ENCODE measurements at places on chromosomes 3 and 15.

- DNase-seq, result no peak
Measured at GRCh38 chr15:70156671-70157271, 59.1 kb upstream of the TLE3 start.

DNA sequence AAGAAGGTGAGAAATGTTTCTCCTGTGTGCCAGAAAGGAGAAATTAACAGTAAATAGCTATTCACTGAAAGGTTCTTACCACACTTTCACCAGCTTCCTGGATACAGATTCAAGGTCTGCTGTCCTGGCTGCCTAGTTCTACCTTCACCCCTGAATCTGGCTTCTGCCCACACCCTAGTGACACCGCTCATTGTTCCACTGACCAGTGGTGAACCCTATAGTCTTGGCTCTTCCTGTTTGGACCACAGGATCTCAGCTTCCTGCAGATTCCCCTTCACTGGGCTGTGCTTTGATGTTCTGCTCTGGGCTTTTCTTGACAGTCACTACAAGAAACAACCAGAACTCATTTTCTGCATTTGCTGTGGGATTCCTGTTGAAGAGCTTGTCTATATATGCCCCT is 250.0 kb downstream of the XXYLT1 start:
- DNase-seq, result no peak

GRCh38 chr15:63502843-63503738 is 1.3 kb upstream of the USP3 start:
- peak; percentile 91 for DNase-seq

DNA sequence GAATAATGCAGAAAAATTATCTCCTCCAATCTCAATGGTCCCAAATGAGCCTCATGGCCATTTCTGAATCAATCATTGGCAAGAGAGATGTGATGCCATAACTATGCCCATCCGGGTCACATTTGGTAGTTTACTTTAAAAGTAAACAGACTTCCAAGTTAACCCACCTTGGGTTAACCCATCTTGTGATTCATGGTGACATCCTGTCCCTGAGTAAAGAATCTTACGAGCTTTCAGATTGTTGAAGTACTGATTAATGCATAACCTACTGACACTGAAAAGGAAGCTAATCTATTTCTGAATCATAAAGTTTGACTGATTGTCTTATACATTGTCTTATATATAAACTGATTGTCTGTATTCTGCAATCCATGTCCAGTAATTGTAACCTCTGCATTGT is 467.2 kb upstream of the AGTR1 start:
- no peak for DNase-seq

DNA sequence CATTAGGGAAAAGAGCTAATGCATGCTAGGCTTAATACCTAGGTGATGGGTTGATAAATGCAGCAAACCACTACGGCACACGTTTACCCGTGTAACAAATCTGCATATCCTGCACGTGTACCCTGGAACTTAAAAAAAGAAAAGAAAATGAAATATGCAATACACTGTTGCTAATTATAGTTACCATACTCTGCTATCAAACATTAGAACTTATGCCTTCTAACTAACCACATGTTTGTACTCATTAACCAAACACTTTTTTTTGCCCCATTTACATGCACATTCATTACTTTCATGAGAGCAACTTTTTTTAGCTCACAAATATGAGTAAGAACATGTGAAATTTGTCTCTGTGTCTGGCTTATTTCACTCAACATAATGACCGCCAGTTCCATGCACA is 253.1 kb downstream of the CGGBP1 start:
- DNase-seq, result no peak

GRCh38 chr15:32866454-32867312 is 148.9 kb downstream of the GREM1 start:
- DNase-seq, result no peak

DNA sequence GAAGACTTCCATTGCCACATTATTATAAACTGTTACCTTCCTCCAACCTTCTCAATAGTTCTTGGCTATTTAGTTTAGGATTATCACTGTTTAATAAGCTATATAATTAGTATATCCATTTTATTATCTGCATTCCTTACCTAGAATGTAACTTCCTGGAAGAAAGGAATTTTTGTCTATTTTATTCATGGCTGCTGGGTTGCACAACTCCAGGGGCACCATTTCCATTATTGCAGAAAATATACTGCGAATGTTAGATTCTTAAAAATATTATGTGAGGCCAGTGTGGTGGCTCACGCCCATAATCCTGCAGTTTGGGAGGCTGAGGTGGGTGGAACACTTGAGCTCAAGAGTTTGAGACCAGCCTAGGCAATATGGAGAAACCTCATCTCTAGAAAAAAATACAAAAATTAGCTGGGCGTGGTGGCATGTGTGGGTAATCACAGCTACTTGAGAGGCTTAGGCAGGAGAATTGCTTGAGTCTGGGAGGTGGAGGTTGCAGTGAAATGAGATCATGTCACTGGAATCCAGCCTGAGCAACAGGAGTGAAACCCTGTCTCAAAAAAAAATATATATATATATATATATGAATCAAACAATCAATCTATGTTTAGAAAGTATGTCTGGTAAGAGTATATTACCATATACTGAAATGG is 19.9 kb downstream of the CLDN1 start:
- DNase-seq, result no peak

DNA sequence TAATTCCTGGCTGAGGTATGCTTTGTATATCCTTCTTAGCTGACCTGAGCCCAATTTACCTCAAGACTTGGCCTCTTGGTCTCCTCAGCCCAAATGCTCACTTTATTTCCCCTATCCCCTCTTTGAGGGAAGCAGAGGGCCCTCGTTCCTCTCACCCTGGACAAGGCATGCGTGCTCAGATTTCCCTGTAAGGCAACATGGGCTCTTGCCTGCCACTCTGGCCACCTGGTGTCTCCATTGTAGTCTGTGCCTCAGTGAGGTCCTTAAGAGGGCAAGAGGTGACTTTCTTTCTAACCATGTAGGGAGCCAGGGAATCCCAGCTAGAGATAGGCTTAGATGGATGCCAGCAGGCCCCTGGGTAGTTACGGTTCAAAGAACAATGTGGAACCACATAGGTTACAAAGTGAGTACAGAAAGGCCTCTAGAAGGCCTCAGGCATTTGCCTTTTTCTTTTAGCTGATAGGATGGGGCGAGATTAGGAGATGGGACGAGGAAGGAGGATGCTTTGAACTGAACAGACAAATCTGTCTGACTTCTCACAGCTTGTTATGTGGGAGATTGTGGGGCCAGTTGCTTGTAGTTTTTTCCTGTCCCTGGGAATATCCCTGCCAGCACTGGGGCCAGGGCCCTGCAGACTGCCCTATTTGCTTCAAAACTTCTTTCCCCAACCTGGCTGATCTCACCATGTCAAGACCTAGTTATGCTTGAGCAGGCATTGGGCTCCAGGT is 1.1 kb upstream of the INTS14 start:
- DNase-seq, result peak; percentile 10

GRCh38 chr3:184380627-184381260 is 890 bp downstream of the CHRD start:
- no peak for DNase-seq

- no peak for DNase-seq
Measured at GRCh38 chr3:133487204-133487603, 86.3 kb upstream of the CDV3 start.

DNA sequence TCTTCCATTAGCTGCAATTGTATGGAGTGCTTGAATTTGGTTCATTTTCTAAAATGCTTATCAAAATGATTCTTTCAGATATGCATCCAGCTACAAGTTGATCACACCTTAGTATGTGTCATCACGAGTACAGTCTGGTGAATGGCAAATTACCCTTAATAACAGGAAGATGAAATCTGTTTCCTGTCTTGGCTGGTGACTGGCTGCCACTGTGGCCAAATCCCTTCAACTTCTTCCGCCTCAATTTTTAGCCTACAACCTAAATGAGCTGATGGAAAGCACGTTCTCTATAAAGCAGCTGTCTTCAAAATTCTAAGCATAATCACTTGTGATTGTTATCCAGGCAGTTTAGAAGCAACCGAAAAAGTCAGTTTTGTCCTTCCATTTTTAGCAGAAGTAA is 387.1 kb upstream of the NECTIN3 start:
- no peak for DNase-seq

- DNase-seq, result no peak
Measured at GRCh38 chr3:136658946-136659682, 93.1 kb downstream of the STAG1 start.

GRCh38 chr3:163016251-163016650 is 1519.6 kb downstream of the OTOL1 start:
- no peak for DNase-seq

GRCh38 chr15:43329217-43329959 is 985 bp downstream of the LCMT2 start:
- peak; percentile 4 for DNase-seq

- no peak for DNase-seq
Measured at GRCh38 chr3:59153648-59154047, 103.8 kb upstream of the CFAP20DC start.

GRCh38 chr15:65132878-65133547 is 595 bp downstream of the PDCD7 start:
- peak; percentile 31 for DNase-seq

DNA sequence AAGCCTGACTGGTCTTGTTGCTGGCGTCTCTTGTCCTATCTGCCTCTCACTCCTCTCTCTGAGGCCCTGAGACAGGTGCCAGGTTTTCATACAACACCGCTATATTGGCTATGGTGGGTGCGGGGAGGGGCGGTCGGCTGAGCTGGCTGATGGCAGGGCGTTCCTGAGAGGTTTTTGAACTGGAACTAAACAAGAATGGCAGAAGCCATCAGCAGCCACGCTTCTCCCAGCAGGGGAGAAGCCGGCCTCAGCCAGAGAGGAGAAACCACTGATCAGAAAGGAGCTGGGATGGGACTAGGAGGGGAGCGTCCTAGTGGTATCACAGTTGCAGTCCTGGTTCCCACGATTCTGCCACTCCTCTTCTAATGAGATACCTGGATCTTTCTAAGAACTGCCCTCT is 89.9 kb upstream of the PRR23E start:
- no peak for DNase-seq

- no peak for DNase-seq
Measured at GRCh38 chr3:101996832-101997231, 147.5 kb downstream of the NFKBIZ start.

DNA sequence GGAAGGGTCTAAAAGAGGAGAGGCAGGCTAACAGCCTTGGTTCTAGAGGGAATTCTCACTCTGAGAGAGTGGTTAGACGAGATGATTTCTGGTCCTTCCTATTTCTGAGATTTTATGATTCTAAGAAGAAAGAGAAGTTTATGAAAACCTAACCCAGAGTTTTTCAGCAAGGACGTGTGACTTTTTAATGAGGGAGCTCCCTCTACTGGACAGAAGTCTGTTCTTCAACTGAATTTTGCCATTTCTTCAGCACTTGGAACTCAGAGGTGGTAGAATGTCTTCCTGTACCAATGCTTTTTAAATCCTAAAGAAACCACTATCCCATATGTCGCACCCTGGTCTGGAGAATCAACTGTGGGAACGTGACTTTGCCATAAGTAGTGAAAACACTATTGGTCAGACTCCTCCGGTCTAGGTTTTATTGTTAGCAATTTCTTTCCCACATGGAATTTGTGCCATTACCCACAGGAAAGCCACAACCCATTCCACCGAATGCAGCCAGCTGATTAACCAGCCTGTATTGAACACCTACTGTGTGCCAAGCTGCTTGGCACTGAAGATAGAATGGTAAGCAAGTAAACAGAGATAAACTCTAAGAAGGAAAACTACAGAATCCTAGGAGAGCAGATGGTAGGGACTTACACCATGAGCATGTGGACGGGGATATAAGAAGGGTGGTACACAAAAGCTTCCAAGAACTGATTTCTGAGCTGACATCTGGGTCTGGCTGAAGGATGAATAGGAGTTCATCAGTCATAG is 199.5 kb upstream of the LMCD1 start:
- no peak for DNase-seq

- no peak for DNase-seq
Measured at GRCh38 chr3:31041161-31041978, 146.9 kb upstream of the GADL1 start.

GRCh38 chr15:78082106-78082742 is 4.7 kb upstream of the TBC1D2B start:
- DNase-seq, result no peak

All from activated naive CD8-positive, alpha-beta T cell treated with anti-CD3 and anti-CD28 coated beads, Interleukin-2, amount 50 U/mL, for 24 hours (primary cell).